SJSA1 (cell line): ENCODE measurements at places on chromosomes 13 and 19.

- peak; percentile 22 for DNase-seq
- H3K4me1 ChIP-seq, result no peaks in the 10 kb centered on the region
- H3K36me3 ChIP-seq, result peaks cover 9% of the 10 kb centered on the region
- H3K27ac ChIP-seq, result peak overlapping the region; percentile 40; the same call in 1 of the 2 replicates
Measured at GRCh38 chr13:113297370-113298042, 467 bp downstream of the LAMP1 start.

DNA sequence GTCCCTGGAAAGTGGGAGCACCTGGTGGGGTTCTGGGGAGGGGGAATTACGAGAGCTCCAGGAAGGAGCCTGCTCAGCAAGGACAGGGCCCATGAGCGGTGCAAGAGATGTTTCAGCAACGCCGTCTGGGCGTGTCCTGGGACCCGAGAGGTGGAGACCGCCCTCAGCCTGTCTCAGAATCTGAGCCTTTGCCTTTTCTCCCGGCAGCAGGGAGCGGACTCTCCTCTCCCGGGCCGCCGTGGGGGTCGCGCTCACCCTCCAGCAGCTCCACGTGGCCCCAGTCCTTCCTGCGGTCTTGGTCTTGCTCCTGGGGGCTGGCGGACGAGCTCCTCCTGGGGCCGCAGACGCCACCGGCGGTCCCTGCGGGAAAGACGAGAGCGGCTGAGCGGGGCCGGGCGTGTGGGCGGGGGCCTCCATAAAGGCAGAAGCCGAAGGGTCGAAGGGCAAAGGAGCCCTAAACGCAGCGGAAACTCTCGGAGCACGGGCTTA lies 714 bp downstream of the POLRMT start:
- DNase-seq, result peak; percentile 72
- no peaks in the 10 kb centered on the region for H3K27me3 ChIP-seq
- H3K4me1 ChIP-seq, result peaks cover 26% of the 10 kb centered on the region
- peak overlapping the region; percentile 70 for H3K4me3 ChIP-seq

DNA sequence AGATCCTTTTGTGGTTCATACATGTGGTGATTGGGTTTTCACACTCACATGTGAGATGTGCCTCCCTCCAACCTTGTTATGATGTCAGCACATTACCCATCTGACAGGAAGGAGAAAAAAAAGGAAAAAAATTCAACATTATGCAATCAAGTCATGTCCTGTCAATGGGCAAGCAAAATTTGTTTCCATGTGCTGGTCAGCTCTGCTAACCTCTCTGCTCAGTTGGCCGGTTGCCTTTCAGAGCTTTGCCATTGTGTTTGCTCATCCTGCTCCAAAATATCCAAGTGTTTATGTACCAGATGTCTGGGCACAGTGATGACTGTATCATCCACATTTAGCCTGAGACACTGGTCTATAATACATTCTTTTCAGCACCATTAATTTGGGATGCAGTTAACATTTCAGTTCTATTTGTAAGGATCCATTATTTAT lies 27.0 kb upstream of the METTL21C start:
- no peak overlapping the region for H3K4me3 ChIP-seq
- peak; percentile 11 for DNase-seq
- H3K4me1 ChIP-seq, result peaks cover 29% of the 10 kb centered on the region
- H3K27ac ChIP-seq, result no peak overlapping the region
- no peaks in the 10 kb centered on the region for H3K27me3 ChIP-seq
- no peaks in the 10 kb centered on the region for H3K36me3 ChIP-seq

- no peak overlapping the region for H3K27ac ChIP-seq
- peaks cover 15% of the 10 kb centered on the region for H3K4me1 ChIP-seq
- peaks cover 13% of the 10 kb centered on the region for H3K27me3 ChIP-seq
- peak overlapping the region; percentile 90 for H3K4me3 ChIP-seq
- peaks cover 5% of the 10 kb centered on the region for H3K36me3 ChIP-seq
Measured at GRCh38 chr19:489418-490196, 6.7 kb upstream of the MADCAM1 start.

GRCh38 chr19:38606131-38606530 lies 11.6 kb downstream of the MAP4K1 start:
- no peak overlapping the region for H3K27ac ChIP-seq
- H3K36me3 ChIP-seq, result no peaks in the 10 kb centered on the region
- H3K4me1 ChIP-seq, result no peaks in the 10 kb centered on the region
- DNase-seq, result no peak
- no peaks in the 10 kb centered on the region for H3K27me3 ChIP-seq
- no peak overlapping the region for H3K4me3 ChIP-seq

- no peaks in the 10 kb centered on the region for H3K27me3 ChIP-seq
- H3K4me3 ChIP-seq, result no peak overlapping the region
- peaks cover 97% of the 10 kb centered on the region for H3K36me3 ChIP-seq
- peaks cover 7% of the 10 kb centered on the region for H3K4me1 ChIP-seq
Measured at GRCh38 chr13:110644892-110645521, 29.7 kb downstream of the NAXD start.

GRCh38 chr19:48170817-48171347 lies 402 bp downstream of the ZSWIM9 start:
- peaks cover 10% of the 10 kb centered on the region for H3K4me1 ChIP-seq
- H3K4me3 ChIP-seq, result peak overlapping the region; percentile 75
- DNase-seq, result peak; percentile 12
- peaks cover 17% of the 10 kb centered on the region for H3K36me3 ChIP-seq
- no peaks in the 10 kb centered on the region for H3K27me3 ChIP-seq
- H3K27ac ChIP-seq, result no peak overlapping the region

GRCh38 chr19:1177322-1178114 lies 3.5 kb upstream of the SBNO2 start:
- peak overlapping the region; percentile 32 for H3K4me3 ChIP-seq
- DNase-seq, result peak; percentile 92
- no peaks in the 10 kb centered on the region for H3K27me3 ChIP-seq
- peak overlapping the region; percentile 94 for H3K27ac ChIP-seq
- peaks cover 52% of the 10 kb centered on the region for H3K4me1 ChIP-seq
- H3K36me3 ChIP-seq, result peaks cover 2% of the 10 kb centered on the region; the same call in 1 of the 2 replicates

- no peaks in the 10 kb centered on the region for H3K27me3 ChIP-seq
- H3K4me1 ChIP-seq, result peaks cover 18% of the 10 kb centered on the region
- no peak for DNase-seq
- H3K36me3 ChIP-seq, result peaks cover 34% of the 10 kb centered on the region
- peak overlapping the region; percentile 54 for H3K4me3 ChIP-seq
Measured at GRCh38 chr19:14495672-14496028, 277 bp downstream of the GIPC1 start.

GRCh38 chr19:23762884-23763711 lies 4.4 kb upstream of the ZNF681 start:
- peak; percentile 54 for DNase-seq
- no peak overlapping the region for H3K27ac ChIP-seq
- H3K4me3 ChIP-seq, result peak overlapping the region; percentile 45
- H3K4me1 ChIP-seq, result no peaks in the 10 kb centered on the region
- H3K27me3 ChIP-seq, result no peaks in the 10 kb centered on the region
- H3K36me3 ChIP-seq, result no peaks in the 10 kb centered on the region

- H3K27ac ChIP-seq, result no peak overlapping the region
- DNase-seq, result no peak
- H3K4me1 ChIP-seq, result peaks cover 14% of the 10 kb centered on the region
Measured at GRCh38 chr13:40231311-40231710, 435.1 kb downstream of the FOXO1 start.

GRCh38 chr13:32545083-32545482 lies 6.5 kb upstream of the N4BP2L2 start:
- no peak for DNase-seq
- H3K27me3 ChIP-seq, result no peaks in the 10 kb centered on the region
- H3K27ac ChIP-seq, result no peak overlapping the region
- H3K4me1 ChIP-seq, result no peaks in the 10 kb centered on the region

- no peak for DNase-seq
- no peak overlapping the region for H3K27ac ChIP-seq
Measured at GRCh38 chr19:30999726-31000125, 349.5 kb downstream of the TSHZ3 start.

GRCh38 chr13:75129331-75129730 lies 352.6 kb downstream of the TBC1D4 start:
- no peaks in the 10 kb centered on the region for H3K36me3 ChIP-seq
- H3K4me3 ChIP-seq, result no peak overlapping the region
- H3K27ac ChIP-seq, result no peak overlapping the region
- no peaks in the 10 kb centered on the region for H3K27me3 ChIP-seq

DNA sequence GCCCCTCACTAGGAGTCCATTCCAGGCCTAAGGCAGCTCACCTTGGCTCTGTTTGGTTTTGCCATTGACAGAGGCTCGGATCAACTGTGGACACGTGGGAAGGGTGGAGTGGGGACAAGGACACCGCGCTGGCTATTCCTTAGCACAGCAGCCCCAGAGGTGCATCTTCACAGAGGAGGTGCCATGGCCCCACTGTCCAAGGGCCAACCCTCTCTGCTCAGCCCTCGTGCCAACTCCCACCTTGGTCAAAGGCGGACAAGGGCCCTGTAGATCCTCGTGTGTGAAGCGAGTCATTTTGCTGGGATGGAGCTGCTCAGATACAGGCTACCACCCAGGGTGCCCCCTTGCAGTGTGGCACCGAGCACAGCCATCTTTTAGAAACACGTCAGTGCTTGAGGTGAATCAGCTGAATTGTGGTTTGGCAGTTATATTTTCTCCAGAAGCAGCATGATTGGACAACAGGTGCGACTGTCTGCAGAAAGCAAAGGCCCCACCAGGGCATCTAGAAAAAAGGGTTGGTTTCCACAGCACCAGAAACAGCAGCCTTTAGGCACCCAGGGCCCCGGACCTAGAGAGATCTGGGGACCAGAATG lies 192.1 kb upstream of the GPR12 start:
- no peak overlapping the region for H3K27ac ChIP-seq
- no peaks in the 10 kb centered on the region for H3K36me3 ChIP-seq
- H3K4me3 ChIP-seq, result no peak overlapping the region
- DNase-seq, result no peak
- H3K27me3 ChIP-seq, result no peaks in the 10 kb centered on the region

GRCh38 chr19:57914531-57914930 lies 1.9 kb downstream of the ZNF417 start:
- H3K36me3 ChIP-seq, result peaks cover 34% of the 10 kb centered on the region
- no peaks in the 10 kb centered on the region for H3K27me3 ChIP-seq
- no peak for DNase-seq
- 0 out of 2 replicates have a peak, but pooled peaks cover 3% of the 10 kb centered on the region for H3K4me1 ChIP-seq

- no peaks in the 10 kb centered on the region for H3K36me3 ChIP-seq
- no peak for DNase-seq
- H3K27ac ChIP-seq, result no peak overlapping the region
Measured at GRCh38 chr13:90438576-90438975, 908.9 kb upstream of the MIR17HG start.

DNA sequence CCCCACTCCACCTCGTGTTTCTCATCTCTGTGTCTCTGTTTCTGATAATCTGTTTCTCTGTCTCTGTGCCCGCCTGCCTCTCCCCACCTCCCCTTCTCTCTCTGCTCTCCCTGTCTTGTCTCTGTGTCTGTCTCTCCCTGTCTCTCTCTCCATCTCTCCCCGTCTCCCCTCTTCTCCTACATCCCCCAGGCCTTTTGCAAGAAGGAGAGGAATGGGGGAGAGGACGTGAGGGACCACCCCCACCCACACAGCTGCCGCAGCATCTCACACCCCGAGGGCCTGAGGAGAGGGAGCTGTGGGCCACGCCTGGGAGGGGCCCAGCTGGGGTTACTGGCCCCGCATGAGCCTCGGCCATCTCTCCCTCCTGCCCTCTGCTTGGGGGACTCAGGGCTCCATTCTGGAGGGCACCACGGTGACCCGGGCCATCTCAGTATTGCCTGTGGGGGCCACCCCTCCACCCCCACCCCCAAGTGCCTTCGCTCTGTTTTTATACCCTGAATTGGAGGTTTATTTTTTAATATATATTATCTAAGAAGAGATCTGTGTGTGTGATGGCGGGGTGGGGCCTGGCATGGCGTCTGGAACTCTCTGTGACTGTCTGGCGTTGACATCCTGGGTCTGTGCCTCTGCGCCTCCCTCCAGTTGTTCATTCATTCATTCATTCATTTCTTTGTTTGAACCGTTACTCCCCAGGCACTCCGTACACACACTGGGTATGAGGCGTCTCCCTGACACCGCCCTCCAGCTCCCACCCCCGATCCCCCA lies 21.2 kb downstream of the ERFL start:
- H3K4me3 ChIP-seq, result no peak overlapping the region
- peaks cover 21% of the 10 kb centered on the region for H3K27me3 ChIP-seq
- H3K36me3 ChIP-seq, result peaks cover 49% of the 10 kb centered on the region
- H3K27ac ChIP-seq, result no peak overlapping the region
- DNase-seq, result no peak

DNA sequence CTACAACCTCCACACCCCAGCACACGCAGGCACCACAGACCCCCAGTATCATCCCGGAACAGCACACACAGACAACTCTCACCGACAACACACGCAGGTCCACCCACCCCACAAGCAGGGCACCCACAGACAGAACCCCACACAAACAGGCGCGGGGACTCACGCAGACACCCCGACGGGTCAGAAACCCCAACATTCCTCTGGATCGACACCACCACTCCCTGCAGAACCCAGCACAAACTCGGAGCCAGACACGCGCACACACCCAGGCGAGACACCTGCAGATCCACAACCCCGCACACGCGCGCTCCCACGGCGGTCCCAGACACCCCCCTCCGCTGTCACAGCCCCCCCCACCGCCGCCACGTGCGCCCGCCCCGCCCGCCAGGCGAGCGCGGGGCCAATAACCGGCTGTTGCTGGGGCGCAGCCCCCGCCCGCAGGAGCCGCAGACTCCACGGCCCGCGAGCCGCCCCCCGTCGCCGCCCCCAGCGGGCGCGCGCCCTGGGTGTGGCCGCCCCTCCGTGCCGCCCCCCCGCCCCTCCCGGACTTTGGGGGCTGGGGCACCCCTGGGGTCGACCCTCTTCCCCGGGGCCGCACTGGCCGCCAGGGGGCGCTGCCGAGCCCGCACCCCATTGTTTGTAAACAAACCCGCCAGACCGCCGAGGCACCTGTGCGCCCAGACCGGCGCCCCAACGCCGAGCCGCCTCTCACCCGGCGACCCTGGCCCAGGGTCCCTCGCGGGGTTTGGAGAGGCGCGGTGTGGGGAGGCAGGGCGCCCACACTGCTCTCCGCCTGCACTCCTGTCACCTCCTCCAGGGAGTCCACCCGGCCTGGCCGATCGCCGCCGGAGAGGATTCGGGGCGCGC lies 712 bp downstream of the BBC3 start:
- no peaks in the 10 kb centered on the region for H3K27me3 ChIP-seq
- H3K4me3 ChIP-seq, result peak overlapping the region; percentile 66
- peak overlapping the region; percentile 33 for H3K27ac ChIP-seq
- DNase-seq, result peak; percentile 42
- peaks cover 72% of the 10 kb centered on the region for H3K4me1 ChIP-seq

DNA sequence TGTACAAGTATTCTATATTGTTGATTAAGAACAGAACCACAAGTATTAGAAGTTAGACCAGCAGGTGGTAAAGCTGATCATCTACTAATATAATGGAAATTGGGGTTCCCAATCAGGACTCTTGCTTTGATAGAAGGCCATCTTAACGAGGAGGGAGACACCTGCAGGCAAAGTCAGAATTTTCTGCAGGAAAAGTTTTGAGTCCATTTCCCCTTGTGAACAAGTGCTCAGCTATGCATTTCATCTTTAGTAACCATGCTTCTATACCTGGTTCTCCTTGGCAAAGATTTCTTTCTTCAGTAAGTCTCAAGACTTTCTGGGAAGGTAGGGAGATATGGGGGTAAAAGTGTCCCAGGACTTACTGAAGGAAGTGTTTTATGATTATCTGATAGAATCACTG lies 36.1 kb upstream of the USPL1 start:
- H3K4me3 ChIP-seq, result no peak overlapping the region
- no peaks in the 10 kb centered on the region for H3K36me3 ChIP-seq
- no peaks in the 10 kb centered on the region for H3K27me3 ChIP-seq
- no peak overlapping the region for H3K27ac ChIP-seq
- H3K4me1 ChIP-seq, result peaks cover 28% of the 10 kb centered on the region
